ENCODE measurements at places on chromosomes 6 and 20.
A peak's percentile ranks its signal among the peaks of the same experiment; 100 is the strongest.

DNA sequence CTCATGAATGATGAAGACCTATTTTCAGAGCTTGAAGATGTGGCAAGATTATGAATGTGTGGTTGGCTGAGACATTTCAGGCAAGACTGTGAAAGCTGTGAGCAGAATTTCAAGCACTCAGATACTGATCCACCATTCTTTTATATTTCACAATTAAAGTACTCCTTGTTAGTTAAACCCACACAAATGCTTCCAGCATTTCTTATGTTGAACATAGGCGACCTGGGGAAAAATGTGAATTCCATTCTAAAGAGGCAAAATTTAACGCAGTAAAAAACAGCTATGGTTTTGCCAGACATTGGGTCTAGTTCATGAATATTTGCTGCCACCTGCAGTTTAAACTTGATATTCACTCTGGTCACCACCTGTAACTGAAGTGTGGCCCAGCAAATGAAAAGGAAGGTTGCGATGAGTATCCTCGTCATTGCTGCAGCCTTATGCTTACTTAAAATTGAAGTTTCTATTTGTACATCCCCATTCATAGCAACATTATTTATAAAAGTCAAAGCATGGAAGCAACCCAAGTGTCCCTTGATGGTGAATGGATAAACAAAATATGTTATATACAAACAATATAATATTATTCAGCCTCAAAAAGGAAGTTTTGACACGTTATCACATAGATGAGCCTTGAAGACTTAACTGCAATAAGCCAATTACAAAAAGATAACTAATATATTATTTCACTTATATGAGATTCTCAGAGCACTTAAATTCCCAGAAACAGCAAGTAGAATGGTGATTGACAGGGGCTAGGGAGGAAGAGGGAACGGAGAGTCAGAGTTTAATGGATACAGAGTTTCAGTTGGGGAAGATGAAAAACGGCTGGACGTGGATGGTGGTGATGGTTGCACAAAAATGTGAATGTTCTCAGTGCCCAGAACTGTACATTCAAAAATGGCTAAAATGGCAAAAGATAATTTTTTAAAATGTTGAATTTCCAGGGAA, 32.4 kb upstream of the FAM184A start:
- DNase-seq: no peak

- no peak for DNase-seq
Measured at GRCh38 chr20:39813190-39813829, 851.2 kb downstream of the DHX35 start.

GRCh38 chr6:13075141-13075845, 253.0 kb downstream of the TBC1D7 start:
- no peak for DNase-seq

- peak; percentile 58 for DNase-seq
Measured at GRCh38 chr20:31967830-31968249, at the start of gene XKR7. Gene XKR7 (plus strand): TSS chr20:31968151. CDS start chr20:31968176, 25 bp downstream.

DNA sequence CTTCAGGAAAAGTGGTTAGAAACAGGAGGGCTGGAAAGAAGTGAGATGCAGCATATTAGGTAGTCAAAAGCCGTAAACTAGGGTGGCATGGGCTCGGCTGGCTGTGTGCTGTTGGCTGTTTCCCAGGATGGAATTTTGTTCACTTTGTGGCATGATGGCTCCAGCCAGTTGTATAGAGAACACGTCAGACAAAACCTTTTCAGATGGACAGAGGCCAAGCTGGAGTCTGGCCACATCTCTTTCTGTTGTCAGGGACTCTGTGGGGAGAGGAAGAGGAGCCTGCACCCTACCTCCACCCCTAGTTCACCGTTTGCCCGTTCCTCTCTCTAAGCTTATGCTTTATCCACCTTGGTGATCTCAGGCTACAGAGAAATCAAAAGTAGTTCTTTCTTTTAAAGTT, 22.0 kb downstream of the C6orf89 start:
- DNase-seq: no peak

DNA sequence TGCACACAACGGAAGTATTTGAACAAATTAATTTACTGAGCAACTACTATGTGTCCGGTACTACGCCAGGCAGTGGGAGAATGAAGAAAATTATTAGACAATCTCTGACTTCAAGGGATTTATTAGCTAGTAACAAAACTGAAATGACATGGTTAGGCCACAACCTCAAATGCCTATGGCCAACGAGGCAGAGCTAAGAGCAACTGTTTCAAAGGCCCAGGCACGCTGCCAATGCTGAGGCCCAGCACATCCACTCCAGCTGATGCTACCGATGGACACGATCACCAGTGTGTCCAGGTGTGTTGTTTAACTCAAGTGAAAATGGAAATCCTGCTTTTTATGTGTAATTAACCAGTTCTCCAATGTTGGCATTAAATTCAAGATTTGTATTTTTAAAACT, 420.9 kb downstream of the PRKN start:
- DNase-seq: no peak

- DNase-seq: no peak
Measured at GRCh38 chr6:153662982-153663381, 376.1 kb upstream of the OPRM1 start.

DNA sequence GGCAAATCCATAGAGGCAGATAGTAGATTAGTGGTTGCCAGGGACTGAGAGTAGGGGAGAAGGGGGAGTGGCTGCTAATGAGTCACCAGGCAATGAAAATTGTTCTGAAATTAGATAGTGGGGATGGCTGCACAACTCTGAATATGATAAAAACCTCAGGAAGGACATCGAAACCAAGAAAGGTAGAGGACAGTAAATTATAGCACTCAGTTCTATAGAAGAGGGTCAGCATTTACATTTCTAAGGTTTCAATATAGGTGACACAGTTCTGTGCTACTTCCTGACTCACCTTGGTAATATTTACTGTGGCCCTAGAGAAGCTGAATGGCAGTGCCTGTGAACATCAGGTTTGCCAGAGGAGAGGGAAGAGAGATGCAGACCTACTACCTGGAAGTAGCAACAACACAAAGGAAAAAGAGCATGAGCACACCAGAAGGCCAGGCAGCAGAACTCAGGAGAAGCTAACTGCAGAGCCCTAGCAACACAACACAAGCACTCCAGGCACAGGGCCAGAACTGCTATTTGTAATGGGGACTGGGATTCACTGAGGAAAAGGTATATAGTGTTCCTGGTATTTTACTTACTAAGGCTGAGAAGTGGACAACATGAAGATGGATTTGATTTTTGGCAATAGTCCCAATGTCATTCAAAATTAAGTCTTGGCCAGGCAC, 75.9 kb downstream of the PLCG1 start:
- DNase-seq: no peak

GRCh38 chr6:43703512-43704429, 16.2 kb upstream of the MRPS18A start:
- DNase-seq: no peak

- DNase-seq: no peak
Measured at GRCh38 chr6:137980777-137981176, 113.7 kb downstream of the TNFAIP3 start.

- no peak for DNase-seq
Measured at GRCh38 chr6:21870076-21870730, 276.7 kb downstream of the SOX4 start.

- DNase-seq: no peak
Measured at GRCh38 chr6:130514712-130515111, 148.9 kb downstream of the TMEM200A start.

- no peak for DNase-seq
Measured at GRCh38 chr20:23142162-23143050, 56.3 kb upstream of the CD93 start.

DNA sequence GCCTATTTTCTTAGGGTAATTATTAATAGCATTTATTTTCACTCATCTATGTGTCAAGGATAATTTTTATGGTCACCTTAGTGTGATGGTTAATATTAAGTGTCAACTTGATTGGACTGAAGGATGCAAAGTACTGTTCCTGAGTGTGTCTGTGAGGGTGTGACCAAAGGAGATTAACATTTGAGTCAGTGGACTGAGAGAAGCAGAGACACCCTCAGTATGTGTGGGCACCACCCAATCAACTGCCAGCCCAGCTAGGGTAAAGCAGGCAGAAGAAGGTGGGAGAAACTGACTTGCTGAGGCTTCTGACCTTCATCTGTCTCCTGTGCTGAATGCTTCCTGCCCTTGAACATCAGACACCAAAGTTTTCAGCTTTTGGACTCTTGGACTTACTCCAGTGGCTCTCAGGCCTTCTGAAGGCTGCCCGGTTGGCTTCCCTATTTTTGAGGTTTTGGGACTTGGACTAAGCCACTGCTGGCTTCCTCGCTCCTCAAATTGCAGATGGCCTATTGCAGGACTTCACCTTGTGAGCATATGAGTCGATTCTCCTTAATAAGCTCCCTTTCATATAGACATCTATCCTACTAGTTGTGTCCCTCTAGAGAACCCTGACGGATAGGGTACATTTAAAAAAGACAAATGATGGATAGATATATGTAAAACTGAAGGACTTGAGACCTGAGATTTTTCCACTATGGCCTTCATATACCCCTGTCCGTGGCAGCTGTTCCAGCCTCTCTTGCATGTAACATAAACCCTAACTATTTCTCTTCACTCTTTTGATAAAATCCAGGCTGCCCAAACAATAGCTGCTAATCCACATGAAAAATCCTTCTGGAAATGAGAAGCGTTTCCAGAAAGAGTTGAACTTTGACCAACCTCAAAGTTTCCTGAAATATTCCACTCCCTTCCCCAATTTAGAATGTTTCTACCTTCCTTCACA, 62.1 kb upstream of the RGS17 start:
- DNase-seq: no peak

GRCh38 chr6:47567586-47567985, 90.0 kb downstream of the CD2AP start:
- DNase-seq: no peak

DNA sequence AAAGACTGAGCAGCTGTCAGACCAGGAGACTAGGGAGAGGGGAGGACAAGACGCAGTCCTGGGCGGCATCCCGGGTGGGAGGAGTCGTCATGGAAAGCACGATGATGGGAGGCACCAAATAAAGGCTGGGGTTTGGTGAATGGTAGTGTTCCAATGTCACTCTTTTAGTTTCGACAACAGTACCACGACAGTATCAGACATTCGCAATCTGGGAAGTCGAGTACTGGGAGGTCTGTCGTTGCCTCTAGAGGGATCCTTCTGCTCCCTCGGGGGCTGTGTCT, 32.1 kb downstream of the PSMG4 start:
- DNase-seq: no peak

DNA sequence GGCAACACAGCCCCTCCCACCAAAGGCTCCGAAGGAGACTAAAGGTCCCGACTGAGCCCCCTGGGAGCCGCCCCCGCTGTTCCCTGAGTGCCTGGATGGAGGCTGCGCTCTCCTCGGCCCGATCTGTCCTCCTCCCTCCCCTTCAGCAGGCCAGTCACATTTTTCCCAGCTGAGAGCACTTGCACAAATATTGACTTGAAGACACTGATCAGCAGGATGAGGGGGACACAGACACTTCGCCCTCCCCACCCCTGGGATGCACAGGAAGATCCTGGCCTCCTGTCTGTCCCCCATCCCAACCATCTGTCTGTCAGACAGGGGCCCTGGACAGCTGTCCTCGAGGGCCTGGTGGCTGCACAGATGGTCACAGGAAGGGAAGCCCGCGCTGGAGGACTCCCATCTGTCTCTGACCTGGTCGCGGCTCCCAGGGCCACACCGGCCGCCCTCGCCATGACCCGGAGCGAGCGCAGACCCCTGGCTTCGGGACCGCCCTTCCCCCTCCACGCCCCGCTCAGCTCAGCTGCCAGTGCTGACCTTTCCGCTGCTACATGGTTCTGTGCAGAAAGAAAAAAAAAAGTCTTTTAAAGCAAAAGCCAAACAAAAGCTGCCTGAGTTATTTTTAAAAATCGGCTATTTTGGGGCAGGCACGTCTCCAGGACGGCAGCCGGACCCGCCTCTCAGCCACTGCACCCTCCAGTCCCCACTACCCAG, 11.1 kb downstream of the LAMA5 start:
- no peak for DNase-seq

DNA sequence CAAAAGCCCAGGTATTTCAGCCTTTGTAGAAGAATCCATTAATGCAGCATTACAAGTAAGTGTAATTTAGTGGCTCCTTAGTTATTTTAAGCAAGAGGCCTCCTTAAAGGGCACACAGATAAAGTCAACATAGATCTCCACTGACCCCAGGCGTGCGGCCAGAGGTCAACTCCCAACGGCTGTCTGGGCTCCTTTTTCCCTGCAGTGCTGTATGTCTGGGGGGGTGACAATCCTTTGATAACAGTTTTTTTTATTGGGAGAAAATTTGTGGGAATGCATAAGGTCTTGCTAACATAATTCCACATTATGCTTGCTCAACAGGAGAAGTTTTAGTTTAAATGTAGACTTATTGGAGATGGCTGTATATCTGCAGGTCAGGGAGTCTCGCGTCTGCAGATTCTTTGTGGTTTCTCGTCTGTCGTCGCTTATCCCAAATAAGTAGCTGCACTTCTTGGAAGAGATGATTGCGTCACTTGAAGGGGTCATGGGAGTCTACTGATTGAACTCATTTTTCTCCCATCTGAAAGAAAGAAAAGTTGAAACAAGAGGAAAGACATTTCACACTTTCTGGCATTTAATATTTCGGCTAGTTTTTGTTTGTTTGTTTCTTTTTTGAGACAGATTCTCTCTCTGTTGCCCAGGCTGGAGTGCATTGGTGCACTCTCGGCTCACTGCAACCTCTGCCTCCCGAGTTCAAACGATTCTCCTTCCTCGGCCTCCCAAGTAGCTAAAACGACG, 151.7 kb upstream of the AKAP12 start:
- DNase-seq: peak; percentile 26

- DNase-seq: no peak
Measured at GRCh38 chr6:153231048-153231646, 100.1 kb upstream of the RGS17 start.

GRCh38 chr6:10414756-10415616, at the start of gene TFAP2A:
Gene TFAP2A (minus strand): TSS chr6:10415074. CDS start chr6:10414991, 83 bp downstream.
- no peak for DNase-seq

- DNase-seq: no peak
Measured at GRCh38 chr20:4081421-4081820, 66.1 kb upstream of the RNF24 start.

DNA sequence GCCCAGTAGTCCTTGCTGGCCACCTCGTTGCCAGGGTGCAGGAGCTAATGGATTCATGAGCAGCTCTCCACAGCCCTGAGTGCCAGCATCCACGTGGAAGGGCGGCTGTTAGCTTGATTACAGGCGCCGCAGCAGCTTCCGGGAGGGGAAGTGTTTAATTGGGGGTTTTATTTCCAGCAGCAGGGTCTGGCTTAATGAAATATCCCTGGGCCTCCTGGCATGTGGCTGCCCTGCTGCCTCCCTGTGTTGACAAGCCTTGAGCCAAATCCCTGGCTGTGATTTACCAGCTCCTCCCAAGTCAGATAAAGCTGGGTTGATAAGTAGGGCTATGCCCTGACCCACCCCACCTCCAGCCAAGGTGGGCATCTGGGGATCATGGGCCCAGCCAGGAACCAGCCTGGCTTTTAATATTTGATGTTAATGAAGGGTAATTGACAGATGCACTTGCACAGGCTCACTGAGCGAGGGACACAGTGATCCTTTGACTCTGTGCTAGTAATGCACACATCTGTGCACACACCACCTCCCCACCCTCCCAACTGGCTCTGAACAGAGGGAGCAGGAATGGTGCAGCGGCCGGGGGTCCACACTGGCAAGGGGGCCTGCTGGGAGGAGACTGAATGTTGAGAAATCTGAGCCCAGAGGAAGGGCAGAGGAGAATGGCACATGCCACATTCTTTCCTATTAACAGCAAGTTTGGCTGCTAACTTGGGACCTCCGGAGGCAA, 13.6 kb downstream of the GLP1R start:
- DNase-seq: no peak

Measured in activated CD8-positive, alpha-beta memory T cell treated with anti-CD3 and anti-CD28 coated beads for 24 hours (primary cell).